ENCODE measurements at places on chromosomes 7 and 10.

- ATAC-seq: peak; percentile 92
Measured at GRCh38 chr10:21336476-21337170, 188.9 kb downstream of the SKIDA1 start.

- ATAC-seq: no peak
Measured at GRCh38 chr10:121838931-121839330, 88.9 kb downstream of the ATE1 start.

DNA sequence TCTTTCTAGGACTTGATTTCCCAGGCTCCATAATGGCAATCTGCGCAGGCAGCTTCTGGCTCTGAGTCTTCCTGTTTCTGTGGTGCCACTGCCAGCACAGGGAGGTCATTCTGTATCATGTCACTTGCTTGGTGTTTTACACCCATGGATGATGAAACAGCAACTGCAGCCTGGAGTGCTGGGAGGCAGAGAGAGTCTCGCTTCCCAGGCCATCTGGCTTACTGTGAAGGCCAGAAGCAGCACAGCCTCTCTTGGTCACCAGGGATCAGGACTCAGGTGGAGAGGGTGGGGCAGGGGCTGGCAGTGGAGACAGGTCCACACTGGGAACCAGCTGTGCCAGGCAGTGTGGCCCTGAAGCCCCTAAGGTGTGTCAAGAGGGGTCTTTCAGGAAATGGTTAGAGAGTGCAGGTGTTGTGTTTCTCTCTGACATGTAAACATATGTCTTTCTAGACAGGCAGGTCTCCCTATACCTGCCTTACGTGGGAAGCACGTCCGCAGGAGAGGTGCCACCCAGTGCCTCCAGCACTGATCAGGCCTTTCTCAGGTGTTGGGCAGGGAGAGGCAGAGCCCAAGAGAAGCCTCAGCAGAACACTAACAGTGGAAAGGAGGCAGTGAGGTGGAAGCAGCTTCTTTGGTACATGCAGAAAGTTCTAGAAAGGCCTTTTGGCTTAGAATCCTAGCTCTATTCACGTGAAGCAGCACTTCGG is 71.4 kb downstream of the INSIG1 start:
- no peak for ATAC-seq

DNA sequence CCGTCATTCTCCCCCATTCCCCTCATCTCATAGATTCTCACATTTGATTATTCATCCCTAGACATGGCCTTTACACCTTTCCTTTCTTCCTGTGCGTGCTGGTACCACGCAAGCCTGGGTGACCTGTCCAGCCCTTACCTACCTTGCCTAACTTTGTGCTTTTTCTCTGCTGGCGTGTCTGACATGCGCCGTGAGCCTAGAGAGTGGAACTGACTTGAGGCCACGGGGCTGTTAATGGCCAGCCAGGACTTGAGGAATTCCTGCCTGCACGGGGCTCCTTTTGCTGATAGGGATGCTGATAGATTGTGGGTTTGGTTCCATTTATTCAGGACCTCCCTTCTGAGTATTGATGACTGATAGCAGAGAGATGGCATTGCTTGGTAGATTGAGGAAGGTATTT is 134.2 kb downstream of the DOCK1 start:
- ATAC-seq: no peak

DNA sequence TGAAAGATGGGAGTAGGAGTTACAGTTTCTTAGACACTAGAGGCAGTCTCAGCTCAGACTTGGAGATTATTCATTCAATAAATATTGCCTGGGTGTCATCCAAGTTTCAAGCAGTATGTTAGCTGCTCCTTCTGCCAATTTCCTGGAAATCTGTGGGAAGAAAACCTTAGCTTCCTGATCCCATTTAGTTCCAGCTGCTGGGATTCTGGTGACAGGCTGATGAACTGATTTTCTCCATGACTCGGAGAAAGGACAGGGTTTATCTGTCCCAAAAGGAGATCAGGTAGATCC is 95.8 kb downstream of the CLEC2L start:
- ATAC-seq: peak; percentile 85
